ENCODE measurements at places on chromosomes 6 and 20.

DNA sequence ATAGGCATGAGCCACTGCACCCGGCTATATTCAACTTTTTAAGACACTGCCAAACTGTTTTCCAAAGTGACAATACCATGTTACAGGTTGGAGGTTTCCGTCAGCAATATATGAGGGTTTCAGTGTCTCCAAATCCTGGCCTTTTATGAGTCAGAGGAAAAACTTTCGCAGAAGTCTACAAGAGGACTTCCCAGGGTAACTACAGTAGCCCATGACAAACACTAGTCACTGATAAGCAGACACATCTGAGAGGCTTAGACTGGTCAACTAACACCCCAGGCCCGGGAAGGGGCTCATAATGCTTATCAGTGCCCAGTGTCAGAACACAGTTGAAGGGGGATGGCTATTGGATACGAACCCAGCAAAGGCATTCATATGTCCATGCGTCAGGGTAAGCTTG lies 85.4 kb downstream of the SOX4 start:
- no peak for DNase-seq

DNA sequence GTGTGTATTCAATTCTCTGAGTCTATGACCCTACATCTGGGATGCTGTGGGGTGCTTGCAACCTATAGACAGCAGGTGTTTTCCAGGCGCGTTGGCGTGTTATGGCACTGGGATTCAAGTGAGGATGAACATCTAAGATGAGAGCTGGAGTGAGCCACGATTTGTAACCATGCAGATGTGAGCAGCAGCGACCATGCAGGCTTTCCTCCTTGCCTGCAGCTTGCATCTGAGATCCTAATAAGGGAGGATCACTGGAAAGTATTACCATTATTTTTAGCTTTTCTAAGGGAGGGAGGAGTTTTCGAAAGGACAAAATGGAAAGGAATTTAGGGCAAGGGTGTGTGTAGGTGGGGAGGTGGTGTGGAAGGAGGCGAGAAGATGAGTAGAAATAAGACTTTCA lies 216.7 kb downstream of the ATXN1 start:
- no peak for DNase-seq

- no peak for DNase-seq
These were observed 169.4 kb downstream of the TRDN start for GRCh38 chr6:123467392-123467791.

DNA sequence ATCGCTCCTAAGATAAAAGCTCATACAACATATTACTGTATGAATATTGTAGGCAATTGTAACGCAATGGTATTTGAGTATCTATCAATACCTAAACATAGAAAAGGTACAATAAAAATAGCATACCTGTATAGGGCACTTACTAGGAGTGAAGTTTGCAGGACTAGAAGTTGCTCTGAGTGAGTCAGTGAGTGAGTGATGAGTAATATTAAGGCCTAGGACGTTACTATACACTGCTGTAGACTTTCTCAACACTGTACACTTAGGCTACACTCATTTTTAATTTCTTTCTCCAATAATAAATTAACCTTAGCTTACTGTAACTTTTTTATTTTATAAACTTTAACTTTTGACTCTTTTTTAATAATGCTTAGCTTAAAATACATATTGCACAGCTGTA lies 546.9 kb downstream of the HACE1 start:
- no peak for DNase-seq

DNA sequence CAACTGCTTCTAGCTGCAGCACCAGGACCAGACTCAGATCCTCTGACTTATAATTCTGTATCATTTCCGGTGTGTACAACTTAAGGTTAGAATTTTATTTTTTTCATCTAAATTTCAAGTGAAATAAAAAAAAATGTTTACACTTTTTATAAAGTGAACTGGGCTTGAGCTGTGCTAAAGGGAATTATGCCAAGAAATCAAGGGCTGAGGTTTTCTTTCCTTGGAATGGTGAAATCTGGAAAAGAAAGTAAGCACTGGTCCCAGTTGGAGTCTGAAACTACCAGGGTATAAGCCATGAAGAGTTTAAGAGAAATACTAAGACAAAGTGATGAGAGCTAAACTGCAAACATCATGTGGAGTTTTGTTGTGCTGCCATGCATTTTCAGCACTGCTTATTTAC lies 21.7 kb upstream of the FYN start:
- DNase-seq, result no peak

All from common myeloid progenitor, CD34-positive (primary cell).